ENCODE measurements at places on chromosomes 2 and 18.

DNA sequence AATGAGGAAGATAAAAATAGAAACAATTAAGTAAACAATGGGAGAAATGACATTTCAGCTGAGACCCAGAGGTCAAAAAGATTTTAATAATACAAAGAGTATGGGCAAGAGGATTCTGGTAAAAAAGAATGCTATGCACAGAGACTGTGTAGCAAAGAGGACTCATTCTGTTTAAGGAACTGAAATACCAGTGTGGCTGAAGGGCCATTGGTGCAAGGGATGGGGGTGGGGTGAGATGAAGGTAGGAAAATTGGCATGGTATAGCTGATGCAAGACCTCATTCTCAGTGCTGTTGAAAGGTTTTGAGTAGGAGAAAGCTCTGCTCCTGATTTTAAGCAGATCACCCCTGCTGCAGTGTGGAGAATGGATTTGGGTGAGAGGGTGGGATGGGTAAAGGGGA is 10.8 kb downstream of the GALNT1 start:
- DNase-seq = no peak

GRCh38 chr2:289362-290089 is 1.6 kb upstream of the ALKAL2 start:
- no peak for DNase-seq

GRCh38 chr2:67954093-67954748 is 108.6 kb downstream of the C1D start:
- DNase-seq = peak; percentile 88

DNA sequence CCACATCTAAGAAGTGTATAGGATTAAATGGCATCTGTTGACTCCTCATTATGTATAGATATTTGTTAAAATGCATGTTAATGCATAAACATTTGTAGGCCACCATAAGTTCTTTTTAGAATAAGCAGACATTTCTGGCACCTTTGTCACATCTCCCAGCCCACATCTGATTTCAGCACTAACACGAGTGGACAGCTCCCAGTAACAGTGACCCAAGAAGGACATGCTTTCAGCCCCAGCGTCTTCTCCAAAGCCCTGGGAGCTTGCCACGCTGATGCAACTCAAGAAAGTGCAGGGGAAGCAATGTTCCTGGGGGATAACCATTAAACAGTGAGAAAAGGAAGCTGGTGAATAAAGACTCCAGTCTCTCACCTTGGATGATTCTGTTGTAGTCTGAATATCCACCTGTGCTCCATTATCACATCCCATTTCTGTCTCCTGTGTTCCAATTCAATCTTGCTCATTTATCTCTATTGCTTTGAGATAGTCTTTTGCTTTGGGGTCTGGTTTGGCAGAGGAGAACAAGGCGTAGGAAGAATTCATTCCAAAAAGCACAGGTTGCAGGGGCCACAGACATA is 182.6 kb upstream of the THSD7B start:
- no peak for DNase-seq

- no peak for DNase-seq
These were observed 21.8 kb upstream of the USP40 start for GRCh38 chr2:233588400-233588799.

DNA sequence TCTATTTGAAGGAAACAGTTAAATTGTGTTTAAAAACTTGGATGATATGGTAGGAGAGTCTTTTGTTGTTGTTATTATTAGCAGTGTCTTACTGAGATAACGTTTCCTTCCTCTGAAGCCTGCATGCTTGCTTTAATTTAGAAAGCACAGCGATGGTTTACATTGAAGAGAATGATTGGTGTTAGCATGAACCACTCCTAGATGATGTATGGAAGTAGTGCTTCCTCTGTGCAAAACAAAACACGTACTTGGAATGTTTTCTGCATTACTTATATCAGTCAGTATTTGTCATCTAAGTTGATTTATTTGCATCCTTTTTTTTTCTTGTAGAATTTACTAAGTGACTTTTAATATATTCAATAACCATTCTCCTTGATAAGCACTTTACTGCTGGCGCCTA is 89.0 kb downstream of the UGGT1 start:
- no peak for DNase-seq

DNA sequence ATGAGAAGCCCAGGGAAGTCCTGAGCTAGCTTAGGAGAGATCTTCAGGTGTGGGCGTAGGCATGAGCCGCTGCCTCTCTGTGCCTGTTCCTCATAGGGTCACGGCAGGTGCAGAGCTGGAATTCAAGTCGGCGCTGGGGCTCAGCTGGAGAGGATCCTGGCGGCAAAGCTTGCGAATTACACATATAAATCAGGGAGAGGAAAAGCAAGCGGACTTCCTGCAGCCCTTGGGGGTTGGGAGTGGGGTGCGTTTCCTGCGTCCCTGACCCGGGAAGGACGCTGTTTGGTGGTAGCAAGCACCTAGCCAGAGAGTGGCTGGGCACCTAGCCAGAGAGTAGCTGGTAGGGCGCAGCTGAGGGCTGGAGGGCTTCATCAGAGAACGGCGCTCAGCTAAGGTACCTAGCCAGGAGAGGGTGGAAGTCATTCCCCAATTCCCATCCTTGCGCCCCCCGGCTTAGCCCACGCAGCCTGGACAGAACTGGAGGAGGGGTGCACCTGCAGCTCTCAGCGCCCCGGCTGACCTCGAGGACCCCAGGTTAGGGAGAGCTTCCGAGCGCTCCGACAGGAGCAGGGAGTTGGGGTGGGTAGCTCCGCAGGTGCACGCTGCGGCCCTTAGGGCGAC is 459 bp upstream of the EFR3B start:
- peak; percentile 74 for DNase-seq

DNA sequence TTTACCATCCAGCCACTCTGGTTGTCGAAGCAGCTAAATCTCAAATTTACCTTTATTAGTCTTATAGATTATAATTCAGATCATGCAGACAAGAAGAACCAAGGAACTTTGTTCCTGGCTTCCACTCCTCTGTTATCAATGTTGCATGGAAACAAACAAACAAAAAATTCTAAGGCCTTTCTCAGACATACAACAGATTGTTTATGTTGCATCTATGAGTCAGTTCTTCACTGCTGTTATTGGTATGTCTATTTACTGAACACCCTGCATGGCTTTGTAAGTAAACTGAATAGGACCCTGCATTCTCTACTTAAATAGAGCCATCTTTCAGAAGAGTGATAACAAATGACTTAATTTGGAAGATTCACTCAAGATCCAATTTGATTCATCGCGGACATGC is 1.6 kb upstream of the ANKRD44 start:
- no peak for DNase-seq

DNA sequence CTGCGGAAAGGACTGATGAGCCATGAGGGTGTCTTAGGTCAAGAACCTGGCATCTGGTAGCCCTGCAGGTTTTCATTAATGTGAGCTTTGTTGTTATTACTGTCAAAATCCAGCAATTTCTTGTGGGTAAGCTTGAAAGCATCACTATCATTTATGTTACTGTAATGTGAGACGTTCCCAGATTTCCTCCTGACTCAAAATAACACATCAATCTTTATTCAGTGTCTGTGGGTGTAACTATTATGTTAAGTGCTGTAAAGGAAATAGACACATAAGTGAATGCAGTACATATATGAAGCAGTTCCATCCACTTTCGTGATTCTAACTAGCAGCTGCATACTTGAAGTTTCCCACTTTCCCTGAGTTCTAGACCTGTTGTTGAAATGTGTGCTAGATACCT is 89.8 kb downstream of the FHOD3 start:
- no peak for DNase-seq

DNA sequence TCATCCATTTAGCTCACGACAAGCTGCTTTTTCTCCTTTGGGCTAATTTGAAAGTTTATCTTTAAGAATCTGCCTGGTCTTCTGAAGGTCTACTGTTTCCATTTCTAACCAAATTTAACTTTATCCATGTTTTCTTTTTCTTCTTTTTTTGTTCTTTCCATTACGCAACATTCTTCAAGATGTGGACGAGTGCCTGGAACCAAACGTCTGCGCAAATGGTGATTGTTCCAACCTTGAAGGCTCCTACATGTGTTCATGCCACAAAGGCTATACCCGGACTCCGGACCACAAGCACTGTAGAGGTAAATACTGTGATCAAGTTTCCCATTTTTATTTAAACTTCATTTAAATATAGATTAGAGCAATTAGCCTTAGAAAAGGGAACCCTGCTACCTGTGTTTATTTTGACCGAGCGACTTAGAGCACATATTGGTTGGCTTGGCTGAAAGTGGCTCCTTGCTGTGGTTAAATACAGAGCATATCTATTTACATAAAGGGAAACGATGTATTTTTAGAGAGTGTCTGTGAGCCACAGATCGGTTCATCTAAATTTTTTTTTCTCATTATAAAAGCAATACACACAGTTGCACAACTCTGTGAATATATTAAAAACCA is 183.4 kb upstream of the RASGRP3 start:
- DNase-seq = no peak

DNA sequence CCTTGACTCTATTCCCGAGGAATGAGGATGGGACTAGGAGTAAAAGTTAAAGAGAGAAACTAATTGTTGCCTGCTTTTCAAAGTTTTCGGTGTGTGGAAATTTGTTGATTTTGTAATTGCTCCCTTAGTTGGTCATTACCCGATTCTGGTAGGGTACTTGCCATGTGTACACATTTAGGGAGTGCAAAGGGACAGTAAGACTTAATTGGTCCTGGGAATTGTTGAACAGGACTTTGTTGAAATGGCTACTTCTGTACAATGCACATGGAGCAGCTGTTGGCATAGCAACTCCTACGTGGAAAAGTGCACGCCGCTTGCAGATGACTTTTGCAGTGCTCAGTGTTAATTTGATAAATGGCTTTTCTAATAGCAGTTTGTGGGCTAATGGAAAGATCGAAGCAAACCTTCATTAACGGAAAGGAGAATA is 22.9 kb downstream of the EPAS1 start:
- no peak for DNase-seq

GRCh38 chr2:39359453-39360038 is 77.5 kb downstream of the MAP4K3 start:
- no peak for DNase-seq

DNA sequence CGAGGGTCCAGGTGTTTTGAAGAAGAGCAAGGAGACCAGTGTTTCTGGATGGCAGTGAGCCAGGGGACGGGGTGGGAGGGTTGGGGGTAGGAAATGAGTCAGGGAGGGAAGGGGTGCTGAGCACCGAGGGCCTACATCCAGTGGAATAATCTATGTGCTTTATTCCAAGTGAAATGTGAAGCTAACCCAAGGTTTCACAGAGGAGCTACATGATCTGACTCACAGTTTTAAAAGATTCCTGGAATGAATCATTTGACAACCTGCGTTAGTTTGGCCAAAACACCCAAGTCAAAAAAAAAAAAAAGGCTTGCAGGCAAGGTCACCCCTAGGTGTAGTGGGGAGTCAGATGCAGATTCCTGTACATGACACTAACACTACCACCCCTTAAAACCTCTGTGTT is 419.7 kb upstream of the MEX3C start:
- no peak for DNase-seq

DNA sequence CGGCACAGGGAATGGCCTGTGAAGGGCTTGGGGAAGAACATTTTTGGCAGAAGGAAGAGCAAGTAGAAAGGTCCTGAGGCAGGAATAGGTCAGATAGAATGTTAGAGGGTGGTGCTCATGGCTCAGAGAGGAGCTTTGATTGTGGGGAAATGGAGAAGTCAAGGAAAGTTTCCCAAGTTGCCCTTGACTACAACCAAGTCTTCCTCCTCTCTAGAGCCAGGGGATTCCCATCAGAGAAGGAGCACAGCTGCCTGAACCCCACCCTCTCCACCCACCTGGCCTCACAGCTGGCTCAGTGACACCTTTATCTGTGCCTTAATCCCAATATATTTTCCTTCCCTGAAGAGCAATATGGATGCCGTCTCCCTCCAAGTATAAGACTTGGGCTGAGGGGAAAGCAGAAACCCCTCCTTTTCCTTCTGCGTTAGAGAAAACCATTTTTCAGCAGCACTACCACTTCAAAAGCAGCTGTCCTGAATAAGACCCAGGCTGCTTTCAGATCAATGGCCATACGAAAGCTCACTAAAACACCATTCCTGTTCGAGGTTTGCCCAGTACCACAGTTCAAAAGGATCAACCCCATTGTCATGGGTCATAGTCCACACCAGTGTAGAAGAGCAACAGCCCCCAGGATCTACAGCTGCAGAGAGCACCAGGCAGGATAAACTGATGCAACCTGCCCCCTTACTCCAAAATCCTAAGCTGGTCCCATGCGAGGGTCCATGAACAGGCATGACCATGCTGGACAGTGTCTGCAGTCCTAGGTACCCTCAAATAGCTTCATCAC is 199.6 kb downstream of the AFF3 start:
- DNase-seq = no peak

DNA sequence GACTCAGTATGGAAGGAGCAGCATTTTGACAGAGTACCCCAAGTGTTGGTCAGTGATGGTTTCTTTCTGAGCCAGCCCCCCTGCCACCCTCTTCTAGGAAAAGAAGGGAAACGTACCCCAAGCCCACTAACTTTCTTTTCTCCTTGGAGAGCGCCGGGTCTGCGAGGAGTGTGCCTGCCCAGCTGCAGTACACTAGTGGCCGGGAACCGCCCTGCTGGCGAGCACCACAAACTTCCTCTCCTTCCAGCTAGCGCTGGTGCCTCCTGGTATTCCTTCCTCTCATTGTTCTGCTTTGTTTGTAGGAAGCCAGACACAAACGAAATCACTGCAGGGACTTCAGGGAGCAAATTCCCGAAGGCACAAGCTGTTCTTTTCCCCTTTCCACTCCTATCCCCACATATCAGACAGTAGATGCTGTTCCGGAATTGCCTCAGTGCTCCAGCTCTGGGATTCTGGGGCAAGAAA is 1.8 kb downstream of the CCDC85A start:
- peak; percentile 54 for DNase-seq

DNA sequence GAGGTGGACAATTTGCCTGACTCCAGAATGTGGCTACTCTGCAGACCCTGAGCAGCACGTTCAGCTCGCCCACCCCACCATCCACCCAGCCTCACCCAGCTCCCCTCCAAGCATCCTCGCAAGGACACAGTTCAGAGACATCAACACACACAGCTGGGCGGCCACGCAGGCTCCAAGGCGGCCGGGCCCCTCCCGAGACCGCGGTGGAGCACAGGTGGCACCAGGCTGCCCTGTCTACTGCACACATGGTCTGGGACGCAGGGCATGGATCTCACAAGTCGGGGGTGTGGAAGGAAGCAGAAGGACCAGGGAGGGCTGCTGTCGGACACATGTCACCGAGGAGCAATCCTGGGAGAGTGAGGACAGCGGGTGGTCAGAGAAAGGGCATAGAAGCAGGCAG is 36.2 kb downstream of the AQP12A start:
- no peak for DNase-seq

DNA sequence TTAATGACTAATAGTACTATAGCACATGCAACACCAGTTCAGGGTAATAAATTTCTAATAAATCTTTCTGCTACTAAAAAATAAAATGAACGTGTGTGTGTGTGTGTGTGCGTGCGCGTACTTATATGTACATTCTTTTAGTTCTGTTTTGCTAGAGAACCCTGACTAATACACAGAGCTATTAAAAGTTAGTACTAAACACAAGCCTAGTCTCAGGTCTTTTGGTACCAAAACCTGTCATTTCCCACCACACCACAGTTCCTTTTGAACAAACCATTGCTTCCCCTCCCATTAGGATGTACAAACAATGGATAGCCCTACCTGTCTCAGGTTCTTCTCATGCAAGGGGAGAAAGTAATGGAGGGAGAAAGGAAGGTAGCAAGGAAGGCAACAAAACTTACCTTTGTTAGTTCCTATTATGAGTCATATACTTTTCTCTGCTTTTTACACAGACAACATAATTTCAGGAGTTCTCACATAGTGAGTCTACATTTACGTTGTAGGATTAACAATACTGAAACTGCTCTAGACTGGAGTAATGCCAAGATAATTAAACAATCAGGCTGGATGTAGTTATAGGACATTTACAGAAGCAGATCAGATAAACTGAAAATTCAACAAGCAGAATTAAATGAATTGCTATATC is 427.2 kb downstream of the KCNJ3 start:
- DNase-seq = no peak

GRCh38 chr2:57867730-57868129 is 178.9 kb upstream of the VRK2 start:
- DNase-seq = no peak
